ENCODE measurements at places on chromosomes 7 and 10.

GRCh38 chr10:119305860-119306513 is 98.6 kb downstream of the GRK5 start:
- peak; percentile 72 for DNase-seq

GRCh38 chr10:86047588-86047987 is 319.0 kb downstream of the GRID1 start:
- no peak for DNase-seq

DNA sequence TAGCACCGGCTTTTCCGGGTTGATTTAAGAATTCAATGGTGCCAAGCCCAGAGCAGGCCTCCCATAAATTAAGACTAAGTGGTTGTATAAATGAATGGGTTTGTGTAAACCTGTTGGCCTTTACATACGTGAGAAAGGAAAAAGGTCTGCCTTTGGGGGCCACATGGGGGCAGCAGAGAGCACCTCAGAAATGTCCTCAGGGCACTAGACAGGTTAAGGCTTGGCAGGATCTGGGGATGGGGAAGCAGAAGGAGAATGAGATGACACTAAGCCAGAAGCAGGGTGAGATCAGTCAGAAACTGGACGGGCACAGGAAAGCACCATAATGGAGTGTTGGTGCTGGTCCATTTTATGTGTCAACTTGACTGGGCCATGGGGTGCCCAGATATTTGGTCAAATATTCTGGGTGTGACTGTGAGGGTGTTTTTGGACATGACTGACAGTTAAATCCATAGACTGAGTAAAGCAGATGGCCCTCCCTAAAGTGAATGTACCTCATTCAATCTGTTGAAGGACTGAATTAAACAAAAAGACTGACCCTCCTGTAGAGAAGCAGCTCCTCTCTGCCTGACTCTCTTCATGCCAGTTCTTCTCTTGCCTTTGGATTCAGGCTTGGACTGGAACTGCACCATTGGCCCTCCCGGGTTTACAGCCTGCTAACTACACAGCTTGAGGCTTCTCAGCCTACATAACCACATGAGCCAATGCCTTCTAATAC is 58.9 kb downstream of the FRMPD2 start:
- no peak for DNase-seq

GRCh38 chr7:12930534-12930933 is 243.1 kb downstream of the ARL4A start:
- no peak for DNase-seq

GRCh38 chr7:81180573-81180972 is 261.7 kb upstream of the SEMA3C start:
- no peak for DNase-seq

DNA sequence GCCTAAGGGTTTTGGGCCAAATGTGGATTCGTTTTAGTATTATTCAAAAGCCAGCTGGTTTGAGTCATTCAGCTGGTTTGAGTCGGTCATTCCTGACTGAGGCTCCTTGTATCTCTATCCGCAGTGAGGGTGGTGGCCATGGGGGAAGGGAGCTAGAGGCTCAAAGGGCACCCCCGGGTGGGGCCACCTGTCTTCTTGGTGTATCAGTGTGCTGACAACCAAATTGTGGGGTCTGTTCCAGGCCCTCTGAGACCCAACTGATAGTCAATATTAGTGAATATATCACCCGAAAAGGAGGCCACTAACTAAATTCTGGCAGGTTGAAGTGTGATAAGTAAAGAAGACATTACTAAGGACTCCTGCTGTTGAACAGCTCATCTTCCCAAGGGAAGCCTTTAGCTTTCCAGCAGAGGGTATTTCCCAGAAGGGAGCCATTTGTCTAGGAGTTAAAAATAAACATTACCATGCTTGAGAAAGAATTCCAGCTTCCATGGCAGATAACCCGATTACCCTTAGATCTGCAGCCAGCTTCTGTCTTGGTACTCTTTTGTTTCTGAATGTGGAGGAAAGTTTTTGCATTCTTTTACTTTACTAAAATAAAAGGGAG is 29.9 kb upstream of the DDX50 start:
- DNase-seq: no peak

DNA sequence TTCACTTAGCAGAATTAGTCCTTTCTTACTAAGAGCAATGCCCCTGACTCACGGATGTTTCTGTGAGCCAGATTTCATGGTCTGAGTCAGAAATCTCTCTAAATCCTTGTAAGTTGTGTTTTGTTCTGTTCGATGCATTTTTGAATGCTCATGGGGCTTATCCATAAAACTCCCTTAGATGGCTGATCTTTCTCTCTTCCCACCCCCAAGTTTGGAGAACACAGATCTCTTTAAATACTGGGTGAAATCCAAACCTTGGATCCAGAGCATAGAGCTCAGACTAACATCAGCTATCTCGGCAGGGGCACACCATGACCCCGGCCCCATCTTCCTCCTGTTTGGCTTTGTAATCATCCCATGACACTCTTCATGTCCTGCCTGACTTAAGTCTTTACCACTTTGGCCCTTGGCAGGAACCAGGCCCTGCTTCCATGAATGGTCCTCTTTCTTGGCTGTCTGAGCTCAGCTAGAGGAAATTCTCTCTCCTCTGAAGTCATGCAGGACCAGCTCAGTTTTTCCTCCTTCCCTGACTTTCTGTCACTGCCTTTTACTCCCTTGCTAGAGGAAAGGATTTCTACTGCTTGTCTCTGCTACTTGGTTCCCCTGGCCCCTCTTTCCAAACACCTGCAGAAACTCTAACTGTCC is 120.4 kb upstream of the RAB11FIP2 start:
- no peak for DNase-seq

GRCh38 chr7:131244259-131244852 is 83.3 kb upstream of the MKLN1 start:
- DNase-seq: no peak

GRCh38 chr7:27955011-27955410 is 215.0 kb downstream of the TAX1BP1 start:
- DNase-seq: no peak

DNA sequence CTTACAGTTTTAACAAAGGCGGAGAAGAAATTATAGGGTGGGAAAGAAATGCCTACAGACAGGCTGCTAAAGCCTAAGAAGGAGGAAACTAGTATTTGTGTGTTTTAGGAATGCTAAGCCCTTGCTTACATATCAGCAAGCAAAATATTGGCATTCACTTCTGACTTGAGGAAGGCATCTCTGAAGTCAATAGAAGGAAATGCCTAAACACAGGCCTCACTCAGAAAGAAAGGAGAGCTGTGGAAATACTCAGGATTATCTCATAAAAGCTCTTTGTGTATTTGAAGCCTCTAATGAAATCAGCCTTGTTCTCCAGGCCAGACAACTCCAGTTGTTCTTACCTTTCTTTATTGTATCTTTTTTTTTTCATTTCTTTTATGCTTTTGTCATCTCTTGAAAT is 158.0 kb downstream of the AUTS2 start:
- no peak for DNase-seq

DNA sequence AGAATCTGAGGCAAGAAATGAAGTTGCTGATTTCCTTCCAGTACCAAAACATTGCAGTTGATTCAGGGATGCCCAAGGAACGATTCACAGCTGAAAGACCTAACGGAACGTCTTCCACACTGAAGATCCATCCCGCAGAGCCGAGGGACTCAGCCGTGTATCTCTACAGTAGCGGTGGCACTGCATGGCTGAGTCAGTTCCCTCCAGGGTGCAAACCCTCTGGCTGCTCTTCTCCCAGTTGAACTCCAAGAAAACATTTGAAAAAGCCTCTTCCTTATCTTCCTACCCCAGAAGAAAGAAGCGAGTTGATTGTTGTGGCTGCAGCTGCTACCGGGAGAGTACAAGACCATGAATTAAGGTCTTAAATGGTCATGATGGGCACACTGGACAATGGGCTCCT is 147.1 kb upstream of the PRSS1 start:
- DNase-seq: no peak

- no peak for DNase-seq
Measured at GRCh38 chr7:39317896-39318295, 248.3 kb upstream of the YAE1 start.

DNA sequence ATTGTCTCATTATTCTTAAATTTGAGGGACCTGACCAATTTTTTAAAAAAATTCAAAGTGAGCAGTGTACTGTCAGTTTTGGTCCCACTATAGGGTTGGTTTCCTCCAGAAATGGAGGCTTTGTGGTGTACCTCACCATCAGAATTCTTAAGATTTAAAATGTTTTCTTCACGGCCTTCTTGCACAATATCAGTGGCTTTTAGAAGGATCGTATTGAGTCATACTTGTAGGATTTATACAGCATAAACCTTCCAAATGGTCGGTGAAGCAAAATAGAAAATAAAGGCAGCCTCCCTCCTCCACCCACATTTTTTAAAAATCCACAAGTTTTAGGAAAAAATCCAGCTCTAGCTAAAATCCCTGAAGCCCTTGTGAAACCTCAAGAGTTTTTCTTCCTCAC is 126.4 kb downstream of the RNLS start:
- no peak for DNase-seq
